ENCODE measurements at places on chromosomes 11 and 22.

- no peak for DNase-seq
Measured at GRCh38 chr11:15967966-15968365, 388.4 kb downstream of the SOX6 start.

- DNase-seq = no peak
Measured at GRCh38 chr22:37457093-37457893, 28.9 kb downstream of the MFNG start.

DNA sequence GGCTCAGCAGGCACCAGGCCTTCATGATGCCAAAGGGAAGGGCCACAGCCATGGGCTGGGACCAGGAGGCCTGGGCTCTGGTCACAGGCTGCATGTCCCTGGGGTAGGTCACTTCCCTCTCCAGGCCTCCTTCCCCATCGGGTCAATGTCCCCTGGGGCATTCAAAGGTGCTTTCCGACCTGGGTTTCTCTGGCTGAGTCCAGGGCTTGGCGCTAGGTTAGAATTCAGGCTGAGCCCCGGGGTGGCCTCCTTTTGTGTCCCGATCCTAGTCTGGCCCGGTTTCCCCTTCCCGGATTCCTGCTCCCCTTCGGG, 12.2 kb downstream of the MAFF start:
- DNase-seq = no peak

DNA sequence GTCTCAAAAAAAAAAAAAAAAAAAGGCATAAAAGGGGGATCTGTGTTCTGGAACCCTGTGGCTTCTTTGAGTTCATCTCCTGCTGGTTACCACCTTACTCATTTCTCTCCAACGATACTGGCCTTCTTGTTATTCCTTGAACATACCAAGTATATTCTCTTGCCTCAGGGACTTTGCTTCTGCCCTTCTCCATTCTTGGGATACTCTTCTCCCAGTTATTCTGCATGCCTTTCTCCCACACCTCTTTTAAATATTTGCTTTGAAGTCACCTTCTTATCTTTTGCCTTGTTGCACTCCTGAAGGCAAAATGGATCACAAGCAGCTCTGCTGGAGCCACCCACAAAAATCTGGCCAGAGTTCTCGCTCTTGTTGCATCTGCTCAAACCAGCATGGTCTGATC, 76.0 kb upstream of the RRM1 start:
- DNase-seq = no peak

DNA sequence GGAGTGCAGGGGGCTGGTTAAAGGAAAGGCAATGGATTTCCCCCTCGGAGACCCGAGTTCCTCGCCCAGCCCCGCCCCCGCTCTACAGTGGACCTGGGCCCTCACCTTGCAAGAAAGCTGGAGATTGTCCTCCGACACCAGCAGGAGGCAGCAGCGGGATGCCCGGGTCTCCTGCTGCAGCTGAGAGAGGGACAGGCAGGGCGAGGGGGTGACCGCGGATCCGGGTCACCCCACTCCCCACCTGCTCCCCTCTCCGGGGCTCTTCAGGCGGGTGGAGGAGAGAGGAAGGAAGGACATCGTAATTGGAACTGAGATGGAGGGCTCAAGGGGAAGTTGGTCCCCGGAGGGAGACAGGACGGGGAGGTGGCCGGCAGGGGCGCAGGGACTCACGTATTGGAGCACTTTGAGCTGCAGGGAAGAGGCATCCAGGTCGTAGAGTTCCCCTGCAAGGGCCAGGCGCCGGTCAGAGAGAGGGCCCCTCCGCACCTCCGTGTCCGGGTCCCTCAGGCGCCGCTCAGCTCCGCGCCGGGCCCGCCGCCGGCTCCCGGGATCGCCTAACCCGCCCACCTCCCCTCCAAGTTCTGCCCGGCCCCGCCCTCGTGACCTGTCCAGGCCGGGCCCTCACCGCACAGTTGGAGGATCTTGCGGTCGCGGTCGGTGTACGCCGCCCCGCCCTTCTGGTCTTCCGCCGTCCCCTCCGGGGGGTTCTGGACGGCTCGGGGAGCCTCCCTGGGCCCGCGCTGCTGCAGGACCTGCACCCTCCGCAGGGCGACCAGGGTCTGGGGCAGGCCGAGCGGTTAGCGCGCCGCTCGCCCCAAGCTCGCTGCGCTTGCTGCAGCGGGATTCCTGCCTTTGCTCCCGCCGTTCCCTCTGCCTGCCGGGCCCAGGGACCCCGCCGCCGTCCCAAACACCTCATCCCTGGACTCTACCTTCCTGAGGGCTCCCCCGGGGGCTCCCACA, 84.1 kb downstream of the PDE2A start:
- no peak for DNase-seq

- DNase-seq = no peak
Measured at GRCh38 chr11:10657308-10658271, 36.0 kb downstream of the IRAG1 start.

DNA sequence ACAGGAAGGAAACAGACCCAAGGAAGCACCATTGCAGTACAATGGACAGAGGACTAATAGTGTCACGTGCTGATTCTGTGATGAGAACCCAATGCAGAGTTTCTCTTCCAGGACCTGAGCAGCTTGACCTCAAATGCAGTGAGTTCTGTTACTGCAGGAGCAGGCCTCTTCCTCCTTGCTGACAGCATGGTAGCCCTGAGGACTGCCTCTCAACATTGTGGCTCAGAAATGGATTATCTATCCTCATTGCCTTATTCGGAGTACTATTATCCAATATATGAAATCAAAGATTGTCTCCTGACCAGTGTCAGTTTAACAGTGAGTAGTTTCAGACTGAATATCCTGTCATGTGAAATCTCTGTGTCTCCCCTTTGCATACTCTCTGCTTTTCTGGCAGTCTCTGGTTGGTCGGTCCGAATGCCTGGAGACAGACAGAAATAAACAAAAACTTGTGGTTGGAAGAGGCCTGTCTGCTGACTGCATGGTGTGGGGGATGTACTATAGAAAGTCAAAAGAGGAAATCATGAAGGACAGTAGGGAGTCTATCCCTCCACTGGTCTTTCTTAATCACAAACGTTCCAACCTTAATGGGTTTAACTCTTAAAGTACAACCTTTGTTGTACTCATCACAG, 6.9 kb upstream of the MS4A14 start:
- DNase-seq = no peak

- no peak for DNase-seq
Measured at GRCh38 chr11:131859538-131860210, 489.3 kb downstream of the NTM start.

DNA sequence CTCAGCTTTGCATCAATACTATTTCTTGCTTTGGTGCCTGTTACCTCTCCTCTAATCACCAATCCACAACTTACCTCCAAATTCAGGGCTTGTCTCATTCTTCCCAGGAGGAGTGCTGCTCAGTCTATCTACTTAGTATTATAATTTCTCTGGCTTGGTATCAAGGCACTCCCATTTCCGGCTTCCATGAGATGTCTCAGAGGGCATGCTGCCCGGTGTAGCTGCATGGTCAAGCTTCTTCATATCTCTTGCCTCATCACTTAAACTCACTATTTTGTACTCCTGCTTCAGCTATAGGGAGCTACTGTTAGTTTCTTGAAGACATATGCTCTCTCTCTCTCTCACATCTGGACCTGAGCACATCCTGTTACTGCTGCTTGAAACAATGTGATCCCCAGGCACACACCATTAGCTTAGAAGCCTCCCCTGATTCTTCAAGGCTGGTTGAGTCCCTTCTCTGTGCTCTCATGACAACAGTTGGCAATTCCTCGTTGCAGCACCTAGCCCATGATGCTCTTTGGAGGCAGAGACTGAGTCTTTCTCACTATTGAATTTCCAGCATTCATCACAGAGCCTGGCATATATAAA, 182.8 kb upstream of the SYN3 start:
- DNase-seq = no peak

GRCh38 chr22:31892080-31892433, 52.3 kb upstream of the YWHAH start:
- no peak for DNase-seq

DNA sequence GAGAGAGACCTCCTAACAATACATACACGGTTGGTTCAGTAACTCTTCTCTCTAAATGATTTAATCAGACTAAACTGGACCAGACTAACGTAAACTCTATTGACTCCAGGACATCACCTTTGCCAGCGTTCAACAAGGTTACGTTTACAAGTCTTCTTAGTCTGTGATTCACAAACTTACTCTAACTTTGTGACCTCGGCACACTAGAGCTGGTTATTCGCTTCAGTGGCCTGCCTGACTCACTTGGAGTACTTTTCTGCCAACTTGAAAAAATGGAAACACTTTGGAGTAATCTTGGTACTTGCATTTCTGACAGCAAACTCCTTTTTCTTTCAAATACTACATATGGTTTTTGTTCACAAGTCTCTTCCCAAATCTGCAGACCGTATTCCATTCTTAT, 26.2 kb downstream of the MTMR2 start:
- DNase-seq = no peak

- no peak for DNase-seq
Measured at GRCh38 chr22:27499121-27499520, 302.4 kb downstream of the MN1 start.

GRCh38 chr11:13047884-13048283, 38.8 kb downstream of the RASSF10 start:
- DNase-seq = no peak

DNA sequence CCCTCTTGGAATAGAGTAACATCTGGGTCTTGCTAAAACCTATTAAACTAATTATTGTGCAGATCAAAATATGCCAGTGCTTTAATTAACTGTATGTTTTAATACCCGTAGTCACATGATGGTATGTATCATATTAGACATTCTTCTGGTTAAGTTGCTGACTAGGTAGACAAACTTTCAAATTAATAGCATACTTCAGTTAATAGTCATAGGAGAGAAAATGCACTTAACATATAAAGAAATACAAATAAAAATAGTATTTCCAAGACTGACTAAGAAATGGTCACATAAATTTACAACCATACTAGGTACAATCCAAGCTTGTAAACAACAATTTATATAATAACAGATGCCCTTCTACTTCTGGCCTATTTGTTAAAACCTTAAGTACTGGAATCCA, 7.6 kb upstream of the EXPH5 start:
- no peak for DNase-seq

DNA sequence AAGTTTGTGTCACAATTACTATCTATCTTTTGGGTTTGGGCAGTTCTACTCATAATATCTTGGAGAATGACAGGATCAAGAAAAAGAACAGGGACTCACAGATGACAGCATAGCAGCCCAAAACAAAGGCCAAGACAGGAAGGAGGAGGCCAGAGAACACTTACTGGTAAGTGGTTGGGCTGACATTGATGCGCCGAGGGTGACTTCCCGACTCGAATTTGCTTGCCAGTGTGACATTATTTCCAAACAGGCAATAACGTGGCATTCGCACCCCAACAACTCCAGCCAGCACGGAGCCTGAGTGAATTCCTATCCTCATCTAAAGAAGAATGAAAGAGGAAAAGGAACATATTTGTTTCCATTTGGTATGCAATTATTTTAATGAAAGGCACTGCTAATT, 309.9 kb downstream of the GUCY1A2 start:
- DNase-seq = no peak
